Right ventricle myocardium superior (tissue), 1 donor: ENCODE measurements at places on chromosomes 3 and 15. TPM values are rescaled to one million over a fixed set of nuclear protein-coding genes. Genes with fewer than 3 reads are reported as not detected.

DNA sequence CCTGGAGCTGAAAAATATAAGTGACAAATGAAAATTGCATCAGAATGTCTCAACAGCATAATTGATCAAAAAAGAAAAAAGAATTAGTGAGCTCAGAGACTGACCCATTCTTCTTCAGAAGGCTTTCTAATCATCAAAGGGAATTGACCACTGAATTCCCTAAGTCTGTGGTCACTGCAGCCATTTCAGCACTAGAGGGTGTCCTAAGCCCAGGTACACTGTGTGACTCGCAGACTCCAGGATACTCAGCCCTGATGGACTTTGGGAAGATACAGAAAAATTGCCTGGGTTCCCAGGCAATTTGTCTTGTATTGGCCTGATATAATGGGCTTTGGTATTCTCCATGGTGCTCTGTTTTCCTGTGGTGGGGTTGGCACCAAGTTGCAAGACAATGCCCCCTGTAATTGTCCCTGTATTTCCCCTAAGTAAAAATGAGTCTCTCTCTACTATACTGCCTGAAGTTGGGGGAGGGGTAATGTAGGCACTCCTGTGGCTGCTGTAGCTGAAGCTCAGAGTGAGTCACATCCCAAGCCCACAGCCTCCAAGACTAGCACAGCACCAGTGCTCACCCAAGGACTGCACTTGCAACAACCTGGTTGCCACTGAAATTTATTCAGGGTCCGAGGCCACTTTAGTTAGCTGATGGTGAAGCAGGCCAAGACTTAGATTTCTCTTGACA, 256.0 kb upstream of the STAC start:
- DNase-seq = no peak

Gene VWA5B2
- not detected for total RNA-seq

GRCh38 chr3:126442094-126442855, 33.4 kb downstream of the ZXDC start:
- peak; percentile 78 for DNase-seq

Gene GOLGA6L4
- 1.0 TPM for total RNA-seq

- no peak for DNase-seq
These were observed 1.4 kb downstream of the ARL14 start for GRCh38 chr3:160678292-160678842.

GRCh38 chr15:66747886-66748707, 46.1 kb downstream of the SMAD6 start:
- no peak for DNase-seq

- DNase-seq = peak; percentile 47
These were observed 697 bp upstream of the TRIM69 start for GRCh38 chr15:44735482-44736180.

GRCh38 chr3:153385343-153385742, 223.3 kb downstream of the RAP2B start:
- no peak for DNase-seq

DNA sequence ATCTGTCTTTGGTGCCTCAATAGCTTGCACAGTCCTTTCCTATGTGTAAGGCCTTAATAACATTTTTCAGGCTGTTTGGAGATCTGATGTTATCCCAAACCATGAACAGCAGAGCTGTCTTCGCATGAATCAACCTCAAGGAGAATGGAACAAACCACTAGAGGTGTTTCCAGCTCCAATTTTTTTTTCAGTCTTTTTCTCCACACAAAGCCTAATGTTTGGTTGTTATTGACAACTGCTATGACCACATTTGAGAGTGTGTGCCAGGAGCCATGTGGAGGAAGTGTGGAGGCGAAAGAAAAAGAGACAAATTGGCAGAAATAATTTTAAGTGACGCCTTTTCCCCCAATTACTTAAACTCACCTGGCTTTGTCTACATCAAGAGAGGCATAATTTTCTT, 38.7 kb downstream of the RTP4 start:
- DNase-seq = no peak

Gene FAM107A
- total RNA-seq = 95.2 TPM

DNA sequence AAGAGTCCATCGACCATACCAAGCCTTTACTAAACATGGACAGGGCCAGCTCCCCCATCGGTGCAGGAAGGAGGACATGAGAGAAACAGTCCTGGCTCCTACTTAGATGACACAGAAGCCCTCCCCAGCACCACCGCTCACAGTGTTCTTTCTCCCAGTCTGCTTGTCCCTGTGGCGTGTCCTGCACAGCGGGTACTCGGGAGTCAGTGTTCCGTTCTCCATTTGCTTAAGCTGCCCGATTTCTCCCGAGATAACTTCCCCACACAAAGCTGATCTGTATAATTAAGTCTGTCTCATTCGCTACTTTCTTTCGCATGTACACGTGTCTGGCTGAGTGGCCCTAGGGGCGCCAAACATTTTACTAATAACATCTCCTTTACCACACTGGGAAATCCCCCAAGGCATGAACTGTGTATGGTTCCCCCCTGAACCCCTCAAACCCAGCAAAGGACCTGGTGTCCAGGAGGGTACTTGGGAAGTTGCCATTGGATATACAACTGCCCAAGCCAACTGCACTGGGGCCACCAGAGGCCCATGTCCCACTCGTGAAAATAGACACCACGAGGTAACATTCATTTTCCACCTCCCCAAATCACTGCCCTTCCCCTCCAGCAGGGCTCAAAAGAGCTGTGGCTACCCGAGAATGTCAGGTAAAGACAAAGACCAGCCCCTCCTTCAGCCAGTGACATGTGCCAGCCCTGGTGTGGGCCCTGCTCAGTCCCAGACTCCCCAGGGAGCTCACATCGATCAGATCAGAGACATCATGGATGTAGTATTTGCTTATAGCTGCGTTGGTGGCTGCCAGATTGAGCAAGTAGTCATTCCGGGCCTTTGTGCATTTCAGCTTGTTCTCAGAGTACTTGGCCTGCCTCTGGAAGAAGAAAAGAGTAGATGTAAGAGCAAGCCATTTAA, 96.5 kb upstream of the RAD18 start:
- DNase-seq = no peak

GRCh38 chr3:160150066-160150465, 75.2 kb upstream of the C3orf80 start:
- no peak for DNase-seq

- DNase-seq = no peak
These were observed 4.8 kb downstream of the VIPR1 start for GRCh38 chr3:42507252-42507651.

GRCh38 chr3:42660898-42661297, 7.4 kb downstream of the ZBTB47 start:
- DNase-seq = no peak

Gene GRK7
- not detected for total RNA-seq

- DNase-seq = no peak
These were observed 121.4 kb upstream of the BFSP2 start for GRCh38 chr3:133278260-133279043.

Gene U2SURP
- total RNA-seq = 39.8 TPM

- no peak for DNase-seq
These were observed 28.3 kb downstream of the ALS2CL start for GRCh38 chr3:46664971-46665762.

DNA sequence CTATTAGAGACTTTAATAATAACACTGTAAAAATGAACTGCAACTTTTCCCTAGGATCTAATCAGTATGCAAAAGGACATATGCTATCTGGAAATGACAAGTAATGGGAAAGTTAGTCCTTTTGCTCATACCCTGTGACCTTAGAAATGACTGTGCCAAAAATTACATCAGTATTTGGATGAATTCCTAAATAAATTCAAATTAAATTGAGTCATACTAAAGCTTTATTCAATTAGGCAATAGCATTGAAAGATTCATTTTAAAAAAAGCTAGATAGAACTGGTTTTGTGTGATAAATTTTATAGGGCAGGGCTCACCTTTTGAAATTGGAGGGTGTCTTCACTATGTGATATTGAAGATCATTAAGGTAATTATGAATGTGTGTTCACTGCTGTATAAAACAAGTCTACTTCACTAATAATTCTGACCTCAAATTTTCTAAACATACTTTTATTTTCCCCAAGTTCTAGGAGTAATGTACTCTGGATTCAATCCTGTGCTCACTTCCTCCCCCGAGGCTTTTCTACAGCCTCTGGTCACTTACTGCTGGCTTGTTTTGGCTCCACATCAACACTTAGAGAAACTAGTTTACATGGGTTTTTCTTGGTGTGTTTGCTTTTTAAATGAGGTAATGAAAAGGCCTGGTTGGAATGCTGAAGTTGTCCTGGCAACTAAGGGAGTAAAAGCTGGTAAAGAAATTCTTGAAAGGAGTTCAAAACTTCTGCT, 44.4 kb upstream of the SPTSSB start:
- DNase-seq = no peak

Gene GOLGA6A
- total RNA-seq = not detected

DNA sequence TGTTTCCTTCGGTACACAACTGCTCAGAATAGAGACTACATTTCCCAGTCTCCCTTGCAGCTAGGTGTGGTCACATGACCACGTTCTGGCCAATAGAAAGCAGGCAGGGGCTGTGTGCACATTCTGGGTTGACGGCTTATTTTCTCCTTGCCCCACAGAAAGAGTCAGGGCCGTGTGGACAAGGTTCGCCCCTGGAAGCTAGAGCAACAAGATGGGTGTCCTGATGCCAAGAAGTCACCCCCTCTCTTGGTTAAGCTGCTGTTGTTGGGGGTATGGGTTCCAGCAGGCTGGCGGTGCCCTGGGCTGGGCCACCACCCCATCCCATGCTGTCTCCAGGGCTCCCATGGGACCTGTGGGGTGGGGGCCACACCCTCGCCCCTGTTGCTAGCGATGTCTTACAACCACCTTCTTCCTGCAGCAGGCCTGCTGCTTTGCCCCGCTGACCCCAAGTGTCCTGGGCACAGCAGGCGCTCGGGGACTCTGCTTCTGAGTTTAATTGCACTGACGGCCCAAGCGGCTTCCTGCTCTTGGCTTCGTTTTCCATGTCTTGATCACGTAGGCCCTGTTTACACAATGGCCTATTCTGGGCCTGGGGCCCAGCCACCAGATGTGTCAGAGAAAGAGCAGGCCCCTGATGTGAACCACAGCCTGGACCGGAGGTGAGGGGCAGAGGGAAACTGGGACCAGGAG, 24.9 kb downstream of the ABTB1 start:
- peak; percentile 93 for DNase-seq

Gene DNAH12
- total RNA-seq = 0.08 TPM

Gene SCN5A
- total RNA-seq = 162 TPM

DNA sequence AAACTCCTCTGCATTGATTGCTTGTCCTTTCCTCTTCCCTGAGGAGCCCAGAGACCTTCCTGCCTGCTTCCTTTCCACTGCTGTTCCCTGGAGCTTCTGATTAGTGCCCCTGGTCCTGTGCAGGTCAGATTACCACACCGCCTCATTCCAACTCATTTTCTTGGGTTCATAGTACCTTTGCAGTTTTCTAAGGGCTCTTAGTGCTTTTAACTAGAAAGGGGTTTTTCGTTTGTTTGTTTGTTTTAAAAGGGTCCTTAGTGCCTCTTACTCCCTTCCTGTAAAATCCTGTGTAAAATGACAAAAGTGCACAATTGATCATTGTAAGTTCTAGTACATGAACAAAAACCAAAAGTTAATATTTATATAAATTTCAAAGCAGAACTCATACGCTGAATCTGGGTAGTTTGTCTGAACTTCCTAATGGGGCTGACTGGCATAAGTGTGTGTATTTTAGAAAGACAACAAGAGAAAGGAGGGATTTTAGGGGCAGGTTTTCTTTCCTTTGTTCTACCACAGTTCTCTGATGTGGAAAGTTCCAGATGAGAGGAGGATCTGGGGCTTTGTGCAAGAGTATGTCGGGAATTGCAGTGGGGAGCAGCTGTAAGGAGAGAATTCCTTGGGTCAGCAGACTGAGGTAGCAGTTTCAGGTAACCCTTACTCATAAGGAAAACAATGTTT, 30.6 kb downstream of the SNRK start:
- no peak for DNase-seq

DNA sequence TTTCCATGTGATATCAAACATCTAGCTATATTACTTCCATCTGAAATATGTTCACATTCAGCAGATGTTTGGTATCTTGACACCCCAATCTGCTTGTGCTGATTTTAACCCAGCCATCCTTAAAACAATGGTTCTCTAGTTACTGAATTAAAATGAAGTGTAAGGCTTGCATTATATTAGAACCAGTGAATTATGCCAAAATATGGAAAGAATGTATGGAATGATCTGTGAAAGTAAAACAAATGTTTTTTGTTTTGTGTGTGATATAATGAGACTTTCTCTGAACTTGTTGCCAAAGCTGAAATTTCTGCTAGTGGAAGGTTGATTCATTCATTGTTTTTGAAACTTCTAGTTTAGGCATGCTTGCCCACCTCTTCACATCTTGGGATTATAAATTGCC, 317.1 kb downstream of the MEX3B start:
- no peak for DNase-seq

GRCh38 chr15:49215768-49216739, 46.0 kb downstream of the GALK2 start:
- DNase-seq = peak; percentile 74
